Colonic mucosa (tissue), 4 donors: ENCODE measurements at places on chromosomes 2 and 18.

DNA sequence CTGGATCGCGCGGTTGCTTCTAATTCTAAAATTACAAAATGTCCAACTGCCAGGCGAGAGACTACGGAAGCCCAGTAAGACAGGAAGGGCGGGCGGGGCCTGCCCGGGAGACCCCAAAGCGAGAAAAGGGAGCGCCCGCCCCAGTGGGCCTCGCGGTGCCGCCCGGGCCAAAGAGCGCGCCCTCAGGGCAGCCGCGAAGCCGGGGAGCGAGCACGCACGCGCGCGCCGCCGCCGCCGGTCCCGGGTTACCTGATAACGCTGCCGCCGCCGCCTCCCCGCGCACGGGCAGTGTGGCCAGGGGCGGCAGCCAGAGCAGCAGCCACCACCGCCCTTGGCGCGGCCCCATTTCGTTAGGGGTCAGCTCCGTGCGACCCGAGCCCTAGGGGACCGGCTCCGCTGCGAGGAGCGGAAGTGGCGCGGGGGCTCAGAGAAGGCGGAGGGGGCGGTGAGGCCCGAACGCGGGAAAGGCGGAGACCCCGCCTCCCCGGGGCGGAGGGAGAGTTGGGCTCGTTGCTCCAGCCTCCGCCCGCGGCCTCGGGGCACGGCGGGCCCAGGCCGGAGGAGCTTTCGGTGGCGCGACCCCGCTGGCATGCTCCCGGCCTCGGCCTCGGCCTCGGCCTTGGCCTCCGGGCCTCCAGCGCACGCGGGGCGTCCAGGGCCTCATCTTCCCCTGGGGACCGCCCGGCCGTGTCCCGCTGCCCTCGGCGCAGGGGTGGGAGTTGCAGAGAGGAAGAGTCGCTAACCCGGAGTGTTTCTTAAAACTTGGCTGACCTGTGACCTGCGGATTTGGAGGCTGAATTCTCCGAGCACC is at the start of gene NEMP2:
Gene NEMP2 (minus strand): TSS at position 413 of the 811 bp plus-strand sequence. CDS start 67 bp downstream, at position 346.
- peak; percentile 83 for DNase-seq

- no peak for DNase-seq
These were observed 19.4 kb upstream of the KCNF1 start for GRCh38 chr2:10892316-10892715.

DNA sequence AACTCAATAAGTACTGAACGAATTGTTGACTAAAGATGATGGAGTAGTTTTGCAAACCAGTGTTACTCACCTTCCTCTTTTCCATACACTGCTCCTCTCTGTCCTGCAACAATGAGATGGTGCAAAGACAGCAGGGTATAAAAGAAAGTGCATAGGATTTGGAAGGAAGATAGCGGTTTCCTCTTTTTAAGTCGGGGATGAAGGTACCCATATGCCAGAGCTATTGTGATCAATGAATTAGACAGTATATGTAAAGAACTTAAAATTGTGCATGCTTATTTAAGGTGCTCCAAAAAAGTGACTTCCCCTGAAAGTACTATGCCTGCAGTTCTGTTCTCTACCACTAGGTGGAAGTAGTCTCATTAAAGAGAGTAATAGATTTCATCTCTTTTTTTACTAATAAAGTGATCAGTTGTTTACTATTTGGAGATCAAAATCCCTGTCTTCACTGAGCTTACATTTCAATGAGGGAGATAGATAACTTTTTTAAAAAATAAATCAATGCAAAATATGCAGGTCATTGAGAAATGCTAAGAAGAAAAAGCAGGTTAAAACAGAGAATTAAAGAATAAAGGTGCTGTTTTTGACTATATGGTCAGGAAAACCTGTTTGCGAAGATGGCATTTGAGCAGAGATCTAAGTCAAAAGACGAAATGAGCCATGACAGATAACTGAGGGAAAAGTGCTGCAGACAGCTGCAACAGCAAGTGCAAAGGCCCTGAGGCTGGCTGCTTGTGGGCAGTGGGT is 339.7 kb upstream of the SLC14A2 start:
- no peak for DNase-seq

- no peak for DNase-seq
These were observed 97.4 kb downstream of the RHOB start for GRCh38 chr2:20544153-20544747.

DNA sequence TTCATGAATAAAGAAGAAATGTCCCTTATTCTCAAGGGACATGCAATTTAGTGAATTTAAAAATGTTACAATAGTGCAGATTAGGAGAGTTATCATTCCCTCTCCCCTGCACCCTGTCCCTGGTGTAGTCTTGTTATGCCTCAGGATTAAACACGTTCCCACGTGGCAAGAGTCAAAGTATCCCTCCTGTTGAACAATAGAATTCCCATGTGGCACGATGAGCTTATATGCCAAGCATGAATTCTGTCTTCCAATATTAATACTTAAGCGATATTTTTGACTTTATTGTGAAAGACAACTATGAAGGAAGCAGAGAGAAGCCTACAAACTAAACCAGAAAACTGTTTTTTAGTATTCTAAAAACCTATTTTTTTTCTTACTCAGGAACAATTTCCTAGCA is 36.7 kb upstream of the SPAG16 start:
- DNase-seq, result no peak

DNA sequence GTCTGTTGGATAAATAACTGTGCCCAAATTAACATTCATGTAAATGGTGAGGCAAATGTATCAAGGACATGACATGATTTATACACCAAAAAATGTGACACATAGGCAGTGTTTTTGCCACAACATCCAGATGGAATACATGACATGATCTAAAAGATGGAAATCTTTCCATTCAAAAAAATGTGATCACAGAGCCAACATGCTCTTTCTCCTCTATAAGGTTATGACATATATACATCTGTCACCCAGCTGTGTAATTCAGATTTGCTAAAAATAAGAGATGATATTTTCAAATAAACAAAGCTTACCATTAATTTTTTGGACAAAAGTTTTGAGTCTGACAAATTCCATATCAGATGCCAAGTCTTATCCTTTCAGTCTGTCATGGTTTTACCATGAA is 95.5 kb upstream of the COL3A1 start:
- DNase-seq, result no peak

DNA sequence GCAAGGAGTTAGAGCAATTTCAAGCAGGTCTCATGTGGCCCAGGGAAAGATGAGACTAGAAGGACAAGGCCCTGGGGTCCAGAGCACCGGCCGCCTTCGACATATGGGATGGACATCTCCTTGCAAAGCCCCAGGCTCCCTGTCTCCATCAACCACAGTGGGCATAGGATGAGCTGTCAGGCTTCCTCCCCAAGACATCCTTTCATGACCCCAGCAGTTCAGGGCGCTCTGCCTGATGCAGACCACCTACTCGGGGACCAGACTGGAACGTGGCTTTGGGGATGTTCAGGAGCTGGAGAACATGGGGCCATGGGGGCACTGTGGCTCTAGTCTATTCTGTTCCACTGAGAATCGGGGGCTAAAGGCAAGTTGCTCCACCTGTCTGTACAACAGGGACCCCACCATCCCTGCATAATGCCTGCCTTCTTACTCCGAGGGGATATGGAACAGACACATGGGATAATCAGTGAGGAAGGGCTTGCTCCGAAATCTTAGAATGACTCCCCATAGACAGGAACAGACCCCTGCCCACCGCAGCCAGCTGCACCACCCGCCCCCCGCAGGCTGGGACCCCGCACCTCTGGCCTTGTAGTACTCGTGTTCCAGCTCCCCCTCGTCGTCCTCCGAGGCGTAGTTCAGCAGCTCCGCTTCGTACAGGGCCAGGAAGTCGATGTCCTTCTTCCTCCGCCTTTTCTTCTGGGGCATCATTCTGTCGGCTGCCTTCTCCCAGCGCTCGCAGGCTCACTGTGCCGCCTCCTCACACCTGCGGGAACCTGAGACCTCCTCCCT is 500 bp downstream of the LOXHD1 start:
- DNase-seq, result no peak

DNA sequence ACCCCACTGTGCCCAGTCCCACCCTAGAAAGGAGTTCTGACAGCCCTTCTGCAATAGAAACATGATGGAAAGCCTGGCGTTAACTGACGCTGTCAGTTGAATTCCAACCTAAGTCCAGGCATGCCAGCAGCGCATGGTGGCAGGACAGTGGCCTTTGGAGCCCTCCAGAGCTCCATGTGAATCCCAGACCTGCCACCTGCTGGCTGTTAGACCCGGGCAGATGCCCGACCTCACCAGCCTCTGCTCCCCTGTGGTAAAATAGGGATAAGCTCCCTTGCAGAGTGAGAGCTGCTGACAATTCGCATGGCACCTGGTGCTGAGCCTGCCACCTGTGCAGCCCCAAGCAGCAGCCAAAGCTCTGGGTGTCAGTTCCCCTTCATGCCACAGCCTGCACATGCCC is 138.6 kb downstream of the LOXHD1 start:
- no peak for DNase-seq

DNA sequence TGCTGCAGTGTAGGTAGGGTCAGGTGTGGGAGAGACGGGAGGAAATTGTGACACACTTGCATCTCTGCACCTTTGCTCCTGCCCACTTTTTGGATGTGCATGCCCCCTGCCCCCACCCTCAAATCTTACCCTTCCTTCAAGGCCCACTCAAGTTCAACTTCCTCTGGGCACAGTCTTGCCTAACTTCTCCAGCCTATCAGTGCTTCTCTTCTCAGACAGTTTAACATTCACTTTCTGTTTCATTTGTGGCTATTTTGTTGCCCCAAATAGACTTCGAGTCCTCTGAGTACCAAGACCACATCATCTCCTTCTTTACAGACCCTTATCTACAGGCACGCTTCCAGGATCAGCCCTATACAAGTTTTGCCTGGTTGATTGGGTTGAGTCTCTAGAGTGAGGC is 2.7 kb downstream of the ST8SIA5 start:
- DNase-seq, result no peak
